Cardiac muscle cell (in vitro differentiated cells and primary cell): ENCODE measurements at places on chromosomes 6 and 20. TPM values are rescaled to one million over a fixed set of nuclear protein-coding genes. Genes with fewer than 3 reads are reported as not detected.

DNA sequence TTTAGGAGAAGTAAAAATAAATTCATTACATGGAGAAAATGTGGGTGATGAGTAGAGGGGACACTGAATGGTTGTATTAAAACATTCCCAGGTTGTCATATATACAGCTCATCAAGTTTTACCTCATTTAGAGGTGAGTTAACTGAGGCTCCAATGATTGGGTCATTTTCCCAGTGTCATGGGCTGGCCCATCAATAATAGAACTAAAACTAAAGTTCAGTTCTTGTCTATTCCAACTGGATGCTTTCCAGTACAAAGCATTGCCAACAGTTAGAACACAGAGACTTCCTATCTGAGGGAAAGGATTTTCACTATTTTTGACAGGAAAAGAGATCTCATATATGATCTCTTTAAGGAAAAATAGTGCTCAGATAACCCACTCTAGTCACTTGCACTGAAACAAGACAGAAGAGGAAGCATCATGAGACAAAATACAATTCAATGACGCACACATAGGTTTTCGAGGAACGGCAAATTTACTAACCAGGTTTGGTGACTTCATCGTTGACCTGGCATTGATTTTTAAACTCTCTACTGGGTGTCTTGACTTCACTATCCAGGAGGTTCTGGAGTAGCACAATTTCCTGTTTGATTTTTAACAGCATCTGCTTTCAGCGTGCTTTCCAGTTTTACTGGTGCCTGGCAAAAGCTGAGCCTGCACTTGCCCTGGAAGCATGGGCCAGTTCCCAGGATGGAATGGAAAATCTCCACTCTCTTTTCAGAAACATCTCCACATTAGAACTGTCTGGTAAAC is 195.5 kb upstream of the FBXL4 start:
- no peak overlapping the region for H3K4me3 ChIP-seq
- no peak for DNase-seq
- no peaks in the 10 kb centered on the region for H3K36me3 ChIP-seq

GRCh38 chr6:328136-328670 is 35.9 kb downstream of the DUSP22 start:
- no peak overlapping the region for H3K4me3 ChIP-seq
- H3K27ac ChIP-seq, result no peak overlapping the region
- H3K36me3 ChIP-seq, result no peaks in the 10 kb centered on the region

DNA sequence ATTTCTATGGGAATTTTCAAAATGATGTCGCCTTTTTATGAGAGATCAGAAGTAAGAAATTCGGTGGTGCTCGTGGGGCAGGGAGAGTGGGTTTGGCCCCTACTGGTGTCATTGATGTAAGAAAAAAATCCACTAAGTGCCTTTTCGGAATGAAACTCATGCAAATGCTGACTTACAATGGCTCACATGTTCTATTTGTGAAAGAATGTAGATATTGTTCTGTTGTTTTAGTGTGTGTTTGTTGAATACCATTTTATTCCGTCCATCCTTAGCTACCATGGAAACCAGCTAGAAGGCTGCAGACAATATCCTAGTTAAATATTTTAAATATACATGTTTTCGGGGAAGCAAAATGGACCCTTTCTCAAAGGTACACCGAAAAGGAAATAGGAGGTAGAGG is 304.9 kb downstream of the TAF4 start:
- H3K27ac ChIP-seq, result no peak overlapping the region
- H3K4me3 ChIP-seq, result no peak overlapping the region
- no peaks in the 10 kb centered on the region for H3K4me1 ChIP-seq
- no peaks in the 10 kb centered on the region for H3K27me3 ChIP-seq
- no peak for DNase-seq

- H3K36me3 ChIP-seq, result no peaks in the 10 kb centered on the region
- no peak for DNase-seq
- H3K27ac ChIP-seq, result no peak within 1 kb of the TSS
Observed at GRCh38 chr6:36954262-36954931, at the start of gene PI16. TSS of gene PI16 (plus strand) at chr6:36954738. CDS start at chr6:36954761, 23 bp downstream.

DNA sequence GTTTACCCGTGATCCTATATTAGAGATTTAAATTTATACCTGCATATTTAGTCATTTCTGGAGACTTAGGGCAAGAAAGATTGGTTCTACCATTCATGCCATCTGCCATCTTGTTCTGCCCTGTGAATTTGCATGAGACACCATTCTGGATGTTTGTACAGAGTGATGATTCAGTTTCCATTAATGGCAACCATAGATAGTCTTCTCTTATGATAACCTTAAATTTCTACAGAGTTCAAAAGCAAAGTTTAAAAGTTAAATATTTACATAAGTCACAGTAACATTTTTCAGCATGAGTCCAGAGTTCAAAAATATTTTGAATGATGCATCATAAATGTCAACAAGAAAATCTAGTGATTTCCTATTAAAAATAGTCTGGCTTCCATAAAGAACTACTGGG is 23.2 kb downstream of the PLCB1 start:
- H3K27ac ChIP-seq, result no peak overlapping the region
- no peak overlapping the region for H3K4me3 ChIP-seq
- H3K36me3 ChIP-seq, result no peaks in the 10 kb centered on the region
- no peak for DNase-seq

- no peak for DNase-seq
- no peaks in the 10 kb centered on the region for H3K27me3 ChIP-seq
- no peaks in the 10 kb centered on the region for H3K36me3 ChIP-seq
- H3K4me1 ChIP-seq, result peaks cover 12% of the 10 kb centered on the region
Observed at GRCh38 chr6:41122373-41122772, 31.8 kb downstream of the TREML1 start.

The MLN gene
- 0.55 TPM in 1 of 2 replicates, not detected in the other for polyA plus RNA-seq

The SENP6 gene
- polyA plus RNA-seq, result 56.4 and 77.1 TPM in 2 replicates

The LAMA2 gene
- 13.4 and 20.3 TPM in 2 replicates for polyA plus RNA-seq
